ENCODE measurements at places on chromosomes 7 and 10.

DNA sequence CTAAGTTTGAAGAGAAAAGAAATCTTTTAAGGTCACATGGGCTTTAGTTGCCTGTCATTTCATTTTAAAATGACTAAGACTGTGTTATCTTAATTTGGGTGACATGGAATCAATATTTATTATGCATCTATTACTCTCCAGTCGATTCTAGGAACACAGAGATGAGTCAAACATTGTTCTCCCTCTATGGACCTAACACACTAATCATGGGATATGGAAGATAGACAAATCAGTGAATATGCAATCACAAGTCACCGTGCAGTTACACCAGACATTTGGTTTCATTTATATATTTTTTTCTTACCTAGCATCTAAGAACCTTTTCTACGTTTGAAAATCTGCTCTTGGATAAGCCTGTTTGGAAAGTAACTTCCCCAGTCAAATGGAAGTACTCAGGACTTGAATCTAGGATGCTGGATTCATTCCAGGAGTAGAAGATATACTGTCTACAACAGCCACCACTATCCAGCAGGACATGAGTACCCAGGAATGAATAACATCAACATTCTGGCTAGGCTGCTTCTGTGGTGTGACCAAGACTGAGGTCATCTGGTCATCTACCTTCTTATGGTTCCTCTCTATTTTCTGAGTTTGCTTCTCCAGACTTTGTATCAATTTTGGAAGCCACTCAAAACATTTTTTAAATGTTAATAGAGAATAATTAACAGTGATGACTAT is 902.9 kb upstream of the LRRN3 start:
- no peak overlapping the region for H3K4me3 ChIP-seq
- no peaks in the 10 kb centered on the region for H3K4me1 ChIP-seq
- H3K27ac ChIP-seq = no peak overlapping the region
- no peaks in the 10 kb centered on the region for H3K36me3 ChIP-seq
- no peak for DNase-seq
- no peaks in the 10 kb centered on the region for H3K27me3 ChIP-seq

DNA sequence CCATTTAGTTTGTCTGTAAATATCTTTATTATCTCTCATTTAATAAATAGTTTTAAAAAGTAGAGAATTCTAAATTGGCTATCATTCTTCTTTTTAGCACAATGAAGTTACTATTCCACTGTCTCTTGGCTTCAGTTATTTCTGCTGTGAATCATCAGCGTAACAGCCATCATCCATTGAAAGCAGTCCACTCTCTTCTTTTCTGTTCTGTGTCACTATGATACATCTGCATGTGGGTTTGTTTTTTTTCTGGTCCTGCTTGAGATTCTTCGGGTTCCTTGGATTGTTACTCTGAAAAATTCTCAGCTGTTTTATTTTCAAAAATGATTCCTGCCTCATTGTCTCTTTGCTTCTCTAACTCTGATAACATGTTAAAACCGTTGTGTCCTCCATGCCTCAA is 52.5 kb downstream of the CSGALNACT2 start:
- H3K36me3 ChIP-seq = peaks cover 26% of the 10 kb centered on the region
- H3K4me1 ChIP-seq = peaks cover 5% of the 10 kb centered on the region
- DNase-seq = no peak
- H3K4me3 ChIP-seq = no peak overlapping the region
- H3K27ac ChIP-seq = peak overlapping the region; percentile 11

- H3K4me3 ChIP-seq = no peak overlapping the region
- H3K4me1 ChIP-seq = peaks cover 10% of the 10 kb centered on the region
- no peaks in the 10 kb centered on the region for H3K36me3 ChIP-seq
Measured at GRCh38 chr7:45716380-45717203, 142.4 kb downstream of the ADCY1 start.

- no peaks in the 10 kb centered on the region for H3K36me3 ChIP-seq
- no peaks in the 10 kb centered on the region for H3K4me1 ChIP-seq
- H3K4me3 ChIP-seq = no peak overlapping the region
Measured at GRCh38 chr10:72663971-72664370, 28.0 kb upstream of the MCU start.

GRCh38 chr10:133526957-133527588 is at the start of gene CYP2E1:
TSS of gene CYP2E1 (plus strand) at chr10:133527363. CDS start at chr10:133527396, 33 bp downstream.
- DNase-seq = no peak
- H3K36me3 ChIP-seq = peaks cover 6% of the 10 kb centered on the region
- peak within 1 kb of the TSS; percentile 59 for H3K4me3 ChIP-seq
- H3K27me3 ChIP-seq = peaks cover 49% of the 10 kb centered on the region
- H3K4me1 ChIP-seq = peaks cover 21% of the 10 kb centered on the region

DNA sequence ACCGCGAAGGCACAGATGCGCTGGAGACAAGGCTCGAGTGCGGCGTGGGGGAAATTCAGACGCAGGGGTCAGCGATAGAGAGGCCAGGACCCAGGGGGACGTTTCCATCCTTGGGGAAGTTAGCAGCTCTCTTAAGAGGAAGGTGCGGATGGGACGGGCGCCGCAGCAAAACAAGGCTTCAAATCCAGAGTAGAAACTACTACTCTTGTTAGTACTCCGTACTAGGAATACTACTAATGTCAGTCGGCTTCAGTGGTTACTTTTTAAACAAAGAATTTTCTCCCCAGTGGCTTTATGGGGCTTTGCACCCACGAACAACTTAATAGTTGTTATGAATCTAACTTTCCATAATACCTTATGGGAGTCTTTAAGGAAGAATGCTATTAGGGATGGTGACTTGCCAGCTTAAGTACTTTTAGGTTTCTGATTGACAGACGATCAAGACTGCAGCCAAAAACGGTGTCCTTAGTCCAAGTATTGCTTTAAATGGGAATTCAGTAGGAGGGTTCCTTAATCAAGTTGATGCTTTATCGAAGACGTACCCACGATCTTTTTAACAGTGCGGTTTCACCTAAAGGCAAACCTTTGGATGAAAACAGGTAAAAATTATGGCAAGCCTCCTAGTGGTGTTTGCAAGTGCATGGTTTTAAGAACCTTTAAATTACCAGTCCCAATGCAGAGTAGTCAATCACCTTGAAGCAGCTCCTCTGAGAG is 812 bp upstream of the IDE start:
- H3K36me3 ChIP-seq = peaks cover 21% of the 10 kb centered on the region
- H3K27ac ChIP-seq = peak overlapping the region; percentile 69
- peaks cover 27% of the 10 kb centered on the region for H3K4me1 ChIP-seq
- DNase-seq = no peak
- peak overlapping the region; percentile 87 for H3K4me3 ChIP-seq
- H3K27me3 ChIP-seq = no peaks in the 10 kb centered on the region

- DNase-seq = no peak
- no peak overlapping the region for H3K4me3 ChIP-seq
- no peak overlapping the region for H3K27ac ChIP-seq
- H3K27me3 ChIP-seq = no peaks in the 10 kb centered on the region
- H3K4me1 ChIP-seq = no peaks in the 10 kb centered on the region
- no peaks in the 10 kb centered on the region for H3K36me3 ChIP-seq
Measured at GRCh38 chr7:137578541-137578940, 235.0 kb upstream of the PTN start.

DNA sequence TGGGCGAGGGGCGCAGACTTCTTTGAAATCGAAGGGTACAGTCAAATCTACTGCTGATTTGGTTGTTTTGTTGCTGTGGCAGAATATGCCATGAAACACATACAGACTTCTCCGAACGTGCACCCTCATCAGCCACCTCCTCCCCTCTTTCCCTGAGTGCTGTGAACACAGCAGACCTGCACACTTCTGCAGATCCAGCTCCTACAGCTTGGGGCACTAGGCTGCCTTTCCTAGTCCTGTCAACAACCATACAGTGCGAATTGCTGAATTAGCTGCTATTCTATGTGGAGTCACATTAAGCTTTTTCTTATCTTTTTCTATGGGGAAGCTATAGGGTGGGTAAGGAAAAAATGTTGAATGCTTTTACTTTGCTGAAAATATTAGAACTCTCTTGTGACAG is 57.5 kb downstream of the COL17A1 start:
- no peaks in the 10 kb centered on the region for H3K27me3 ChIP-seq
- H3K27ac ChIP-seq = no peak overlapping the region
- H3K36me3 ChIP-seq = peaks cover 52% of the 10 kb centered on the region
- H3K4me3 ChIP-seq = no peak overlapping the region

GRCh38 chr7:112206991-112207592 is 597 bp downstream of the ZNF277 start:
- H3K27ac ChIP-seq = peak overlapping the region; percentile 97
- peaks cover 11% of the 10 kb centered on the region for H3K36me3 ChIP-seq
- H3K27me3 ChIP-seq = peaks cover 23% of the 10 kb centered on the region
- no peak for DNase-seq
- peaks cover 49% of the 10 kb centered on the region for H3K4me1 ChIP-seq

- peak overlapping the region; percentile 5 for H3K4me3 ChIP-seq
- peaks cover 37% of the 10 kb centered on the region for H3K36me3 ChIP-seq
- H3K27me3 ChIP-seq = no peaks in the 10 kb centered on the region
Measured at GRCh38 chr7:135966341-135967043, 10.7 kb downstream of the MTPN start.

Measured in effector memory CD8-positive, alpha-beta T cell (primary cell).